ENCODE measurements at places on chromosomes 3 and 15.
A peak's percentile ranks its signal among the peaks of the same experiment; 100 is the strongest.

DNA sequence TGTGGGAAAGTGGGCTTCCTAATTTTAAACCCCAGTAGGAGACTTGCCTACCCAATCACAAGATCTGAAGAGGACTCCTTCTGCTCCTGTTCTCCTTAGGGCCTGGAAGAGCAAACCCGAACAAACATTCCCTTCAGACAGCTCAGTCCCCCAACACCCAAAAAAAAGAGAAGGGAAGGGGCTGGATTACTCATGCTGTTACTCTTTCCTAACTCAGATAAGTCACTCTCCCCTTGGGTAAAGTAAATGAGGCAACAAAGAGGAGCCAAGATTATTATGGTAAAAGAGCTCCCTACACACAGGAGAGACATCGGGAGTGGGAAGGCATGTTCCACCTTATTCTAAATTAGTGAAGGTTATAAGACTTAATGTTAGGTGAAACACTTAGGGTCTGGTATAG, 18.1 kb upstream of the LEKR1 start:
- no peak for DNase-seq

- DNase-seq, result no peak
Measured at GRCh38 chr3:99250821-99251355, 349.4 kb upstream of the DCBLD2 start.

GRCh38 chr15:55897560-55898336, 95.7 kb downstream of the NEDD4 start:
- DNase-seq, result peak; percentile 24

- DNase-seq, result no peak
Measured at GRCh38 chr3:48560648-48561018, 2.9 kb downstream of the UCN2 start.

- DNase-seq, result no peak
Measured at GRCh38 chr3:42226470-42227425, 39.2 kb downstream of the CCK start.

GRCh38 chr15:101138913-101139880, 112.7 kb downstream of the CHSY1 start:
- no peak for DNase-seq

- no peak for DNase-seq
Measured at GRCh38 chr3:3792391-3792790, 6.8 kb upstream of the LRRN1 start.
